Cortex of kidney (tissue), 1 donor: ENCODE measurements at places on chromosomes 1 and 21.

DNA sequence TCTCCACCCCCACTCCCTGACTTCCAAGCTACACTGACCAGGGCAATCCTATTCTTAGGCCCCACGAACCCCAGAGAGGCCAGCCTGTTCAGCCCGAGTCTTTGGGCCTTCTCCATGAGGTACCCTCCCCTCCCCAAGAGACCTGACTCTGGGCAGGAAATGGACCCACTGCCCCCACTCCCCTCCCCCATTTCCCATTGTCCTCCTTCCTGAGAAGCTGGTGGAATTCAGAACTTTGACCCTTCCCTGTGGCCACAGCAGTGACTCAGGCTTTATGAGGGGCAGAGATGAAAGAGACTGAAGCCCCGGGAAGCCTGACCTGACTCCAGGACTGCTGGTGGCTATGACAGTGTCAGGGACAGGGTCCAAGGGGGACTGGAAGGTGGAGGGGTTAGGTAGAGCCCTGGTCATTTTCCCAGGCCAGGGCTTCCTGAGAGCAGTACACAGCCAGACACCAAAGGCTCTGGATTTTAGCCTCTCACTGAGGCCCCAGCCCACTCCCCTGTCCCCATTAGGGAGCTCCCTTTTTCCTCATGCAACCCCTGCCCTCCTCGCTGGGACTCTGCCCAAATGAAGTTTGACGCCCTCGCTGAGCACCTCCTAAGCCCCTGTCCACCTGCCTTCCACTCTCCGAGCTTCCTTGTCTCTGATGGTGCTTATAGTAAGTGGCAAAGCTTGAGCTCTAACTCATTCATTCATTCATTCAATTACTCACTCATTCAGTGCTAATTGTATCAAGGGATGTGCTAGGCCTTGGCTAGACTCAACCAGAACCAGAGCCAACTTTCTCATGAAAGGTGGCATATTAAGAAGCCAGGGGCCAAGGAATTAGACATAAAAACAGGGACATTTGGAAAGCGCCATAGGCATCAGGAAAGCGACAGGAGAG, 3.0 kb downstream of the CRYBG2 start:
- no peak for DNase-seq

DNA sequence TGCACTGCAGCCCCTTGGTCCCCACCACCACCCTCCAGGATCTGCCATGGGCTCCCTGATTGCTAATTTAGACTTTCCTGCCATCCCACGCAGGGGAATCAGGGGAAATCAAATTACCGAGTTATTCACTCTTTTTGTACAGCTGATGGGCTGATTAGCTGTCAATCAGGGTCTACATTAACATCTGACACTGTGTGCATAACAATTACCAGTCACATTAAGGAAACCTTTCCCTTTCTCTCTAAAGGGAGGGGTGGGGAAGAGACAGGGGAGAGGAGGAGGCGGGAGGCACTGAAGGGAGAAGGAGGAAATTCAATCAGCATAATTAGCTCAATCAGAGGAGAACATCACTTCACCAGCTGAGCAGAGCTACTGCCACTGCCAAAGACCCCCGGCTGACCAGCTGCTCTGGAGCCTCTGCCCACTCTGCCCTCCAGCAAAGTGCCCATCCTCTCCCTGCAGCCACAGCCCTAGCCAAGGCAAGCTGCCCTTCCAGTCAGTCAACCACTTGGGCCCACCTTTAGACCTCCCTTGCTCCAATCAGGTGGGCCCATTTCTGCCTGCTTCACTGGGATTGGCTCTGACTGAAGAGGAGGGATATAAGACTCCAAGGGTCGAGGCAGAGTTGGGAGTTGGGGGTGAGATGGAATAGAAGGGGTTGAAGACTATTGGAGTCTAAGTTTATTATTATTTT, 199.3 kb upstream of the ZC3H12A start:
- no peak for DNase-seq

DNA sequence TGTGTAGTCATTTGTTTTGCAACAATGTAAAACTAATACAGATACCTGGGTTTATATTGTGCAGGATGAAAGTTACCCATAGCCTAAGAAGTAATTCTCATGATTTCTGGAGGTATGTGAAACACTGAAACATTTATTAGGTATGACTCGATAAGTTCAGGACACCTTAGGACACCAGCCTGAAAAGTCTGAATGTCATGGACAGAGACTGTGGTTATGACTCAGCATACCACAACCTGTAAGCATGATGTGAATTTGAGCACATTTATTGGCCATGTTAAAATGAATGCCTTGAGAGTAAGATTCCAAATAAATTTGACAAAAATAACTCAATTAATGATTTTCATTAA, 1471.7 kb upstream of the B3GALT2 start:
- DNase-seq: no peak

DNA sequence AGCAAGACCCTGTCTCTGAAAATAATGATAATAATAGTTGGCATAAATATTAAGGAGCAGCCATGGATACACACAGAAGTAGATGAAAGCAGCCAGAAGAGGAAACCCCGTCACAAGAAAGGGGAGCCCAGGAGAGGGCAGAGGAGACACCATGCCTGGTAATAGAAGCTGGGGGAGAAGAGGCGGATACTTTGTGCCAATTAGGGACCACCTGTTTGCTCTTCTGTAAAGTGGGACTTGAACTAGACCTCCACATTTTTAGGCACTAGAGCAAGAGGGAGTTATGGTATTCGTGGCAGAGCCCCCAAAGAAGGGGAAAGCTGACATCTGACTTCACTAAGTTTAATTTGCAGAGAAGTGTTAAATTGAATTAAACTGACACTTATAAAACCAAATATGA, 12.5 kb downstream of the CELA2B start:
- no peak for DNase-seq

DNA sequence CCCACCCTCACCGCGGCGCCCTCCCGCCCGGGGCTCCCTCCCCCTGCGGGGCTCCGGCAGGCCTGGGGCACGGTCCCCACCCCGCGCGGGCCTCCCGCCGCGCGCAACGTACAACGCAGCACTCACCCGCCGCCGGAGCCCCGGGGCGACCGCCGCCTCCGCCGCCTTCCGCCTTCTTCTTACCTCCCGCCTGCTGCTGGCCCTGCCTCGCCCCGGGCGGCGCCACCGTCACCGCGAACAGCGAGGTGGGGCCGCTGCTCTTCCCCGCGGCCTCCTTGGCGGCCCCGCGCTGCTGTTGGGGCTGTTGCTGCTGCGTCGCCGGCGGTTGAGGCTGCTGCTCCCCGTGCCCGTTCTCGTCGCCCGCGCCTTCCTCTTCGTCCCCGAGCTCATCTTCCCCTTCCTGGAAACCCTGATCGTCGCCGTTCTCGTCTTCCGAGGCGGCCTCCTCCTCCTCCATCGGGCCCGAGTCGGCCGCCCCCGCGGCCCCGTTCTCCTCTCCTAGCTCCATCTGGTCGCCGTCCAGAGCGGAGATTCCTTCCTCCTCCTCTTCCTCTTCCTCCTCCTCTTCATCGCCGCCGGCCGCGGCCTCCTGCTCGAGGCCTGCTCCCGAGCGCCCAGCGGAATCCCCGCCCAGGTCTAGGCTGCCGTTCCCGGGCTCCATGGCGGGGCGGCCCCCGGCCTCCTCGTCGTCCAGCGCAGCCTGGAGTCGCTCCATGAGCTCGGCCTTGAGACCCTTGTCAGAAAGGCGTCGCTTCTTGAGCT, 671 bp downstream of the HNRNPU start:
- no peak for DNase-seq

- no peak for DNase-seq
Measured at GRCh38 chr1:95643071-95643470, 409.1 kb downstream of the RWDD3 start.

DNA sequence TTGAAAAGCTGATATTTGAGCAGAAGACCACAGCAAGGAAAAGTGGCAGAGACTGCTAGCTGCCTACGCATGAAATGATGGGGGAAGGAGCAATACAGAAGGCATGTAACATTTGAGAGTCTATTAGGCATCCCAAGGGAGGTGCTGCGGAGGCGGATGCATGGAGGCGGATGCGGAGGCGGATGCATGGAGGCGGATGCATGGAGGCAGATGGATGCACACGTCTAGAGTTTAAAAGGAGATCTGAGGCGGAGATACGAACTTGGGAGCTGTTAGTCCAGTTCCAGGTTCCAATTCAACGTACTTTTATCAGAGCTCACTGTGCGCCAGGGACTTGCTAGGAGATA, 744 bp upstream of the DDX20 start:
- DNase-seq: no peak

- no peak for DNase-seq
Measured at GRCh38 chr1:1232208-1232795, at the start of gene B3GALT6. Gene B3GALT6 (plus strand): TSS chr1:1232237. CDS start chr1:1232279, 42 bp downstream.

DNA sequence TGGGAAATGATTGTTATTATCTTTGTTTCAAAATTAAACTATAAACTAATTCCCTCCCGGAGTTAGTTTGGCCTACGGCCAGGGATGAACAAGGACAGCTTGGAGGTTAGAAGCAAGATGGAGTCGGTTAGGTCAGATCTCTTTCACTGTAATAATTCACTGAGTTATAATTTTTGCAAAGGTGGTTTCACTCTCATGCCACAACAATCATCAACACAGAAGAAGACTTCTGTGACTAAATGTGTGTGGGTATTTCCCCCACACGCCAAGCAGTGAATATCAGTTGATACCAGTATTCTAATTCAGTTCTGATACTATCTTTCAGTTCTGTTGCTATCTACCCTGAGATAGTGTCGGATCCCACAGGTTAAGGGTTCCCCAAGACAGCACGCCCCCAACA, 215.1 kb downstream of the S1PR1 start:
- DNase-seq: no peak

DNA sequence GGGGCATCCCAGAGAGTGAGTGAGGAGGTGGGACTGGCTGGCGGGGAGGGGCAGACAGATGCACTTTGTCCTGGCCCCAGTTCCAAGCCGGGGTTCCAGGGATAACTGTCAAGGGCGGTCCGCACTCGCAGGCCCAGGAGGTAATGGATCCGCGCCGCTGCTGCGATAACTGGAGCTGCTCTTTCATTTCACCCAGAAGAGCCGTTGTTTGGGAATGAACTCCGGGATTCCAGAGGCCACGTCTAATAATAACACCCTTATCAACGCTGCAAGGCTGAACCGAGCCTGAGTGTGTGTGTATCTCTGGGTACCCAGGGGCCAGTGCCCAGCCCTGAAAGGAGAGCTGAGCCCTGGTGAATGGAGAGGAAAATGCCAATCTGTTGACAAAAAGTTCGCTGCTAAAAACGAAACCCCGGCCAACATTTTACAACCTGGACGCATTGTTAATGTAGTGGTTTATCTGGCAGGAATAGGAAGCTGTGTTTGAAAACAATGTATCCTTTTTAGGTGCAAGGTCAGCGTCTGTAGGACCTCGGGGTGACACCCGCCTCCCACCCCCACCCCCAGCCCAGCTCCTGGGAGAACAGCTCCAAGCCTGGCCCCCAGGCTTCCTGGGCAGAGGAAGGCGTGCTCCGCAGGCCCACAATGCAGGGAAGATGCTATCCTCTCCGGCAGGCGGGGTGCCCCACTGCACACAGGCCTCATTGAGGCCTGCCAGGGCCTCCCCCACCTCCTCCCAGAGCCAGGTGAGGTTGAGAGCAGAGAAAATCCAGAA, 119.7 kb downstream of the PROX1 start:
- DNase-seq: no peak

DNA sequence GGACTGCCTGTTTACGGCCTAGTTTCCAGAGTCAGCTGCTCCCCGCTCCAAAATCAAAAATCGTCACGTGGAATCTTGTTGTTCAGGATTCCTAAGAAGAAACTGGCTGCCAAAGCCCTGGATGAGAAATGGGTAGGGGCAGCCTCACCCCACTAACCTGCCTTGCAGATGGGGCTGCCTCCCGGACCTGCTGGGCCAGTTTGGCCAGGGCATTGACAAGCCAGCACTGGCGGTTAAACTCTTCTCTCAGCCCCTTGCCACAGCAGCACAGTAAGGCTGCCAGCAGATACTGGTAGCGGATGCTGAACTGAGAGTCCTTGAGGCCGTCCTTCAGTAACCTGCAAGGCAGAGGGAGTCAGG, 31.6 kb upstream of the PPP1R15B start:
- DNase-seq: no peak

GRCh38 chr1:51776408-51776807, 102.1 kb downstream of the NRDC start:
- DNase-seq: no peak

- no peak for DNase-seq
Measured at GRCh38 chr1:56472860-56473259, 106.5 kb downstream of the PLPP3 start.

GRCh38 chr1:15180189-15180588, 26.6 kb downstream of the TMEM51 start:
- DNase-seq: no peak
